ENCODE measurements at places on chromosomes 3 and 15.

GRCh38 chr3:13714251-13714916 is 165.5 kb downstream of the FBLN2 start:
- no peak for DNase-seq

DNA sequence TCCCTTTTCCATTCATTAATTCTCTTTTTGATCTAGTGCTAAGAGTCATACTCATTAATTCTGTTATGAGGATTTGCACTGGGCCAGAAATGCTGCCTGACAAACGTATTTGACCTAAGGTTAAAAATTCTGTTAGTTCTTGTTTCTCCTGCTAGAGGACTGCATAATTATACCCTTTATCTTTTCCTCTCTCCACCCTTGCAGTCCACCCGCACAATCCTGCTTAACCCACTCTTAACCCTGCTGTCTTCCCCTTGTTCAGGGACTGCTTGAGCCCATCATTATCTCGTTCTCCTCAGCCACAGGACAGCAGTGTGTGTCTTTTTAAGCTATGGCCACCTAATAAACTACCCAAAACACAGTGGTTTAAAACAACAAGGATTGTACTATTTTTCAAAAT is 31.1 kb upstream of the DYNC1LI1 start:
- DNase-seq, result no peak

DNA sequence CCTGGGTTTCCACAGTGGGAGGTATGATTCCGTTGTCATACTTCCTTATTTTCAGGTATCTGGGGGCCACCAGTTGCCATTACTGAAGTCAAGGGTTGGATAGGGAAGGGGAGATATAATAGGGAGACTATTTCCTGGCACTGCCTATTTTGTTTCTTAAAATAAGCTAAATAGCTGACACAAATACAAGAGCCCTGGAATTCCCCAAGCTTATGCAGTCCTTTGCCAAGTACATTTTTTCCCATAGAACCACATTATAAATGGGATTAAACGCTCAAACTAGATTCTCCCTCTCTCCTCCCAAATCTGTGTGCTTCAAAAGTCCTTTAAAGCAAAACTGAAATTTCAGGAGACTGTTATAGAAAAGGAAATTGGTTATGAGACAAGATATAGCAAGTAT is 68.7 kb downstream of the AP4E1 start:
- no peak for DNase-seq

GRCh38 chr3:38601956-38602550 is 47.4 kb downstream of the SCN5A start:
- no peak for DNase-seq

DNA sequence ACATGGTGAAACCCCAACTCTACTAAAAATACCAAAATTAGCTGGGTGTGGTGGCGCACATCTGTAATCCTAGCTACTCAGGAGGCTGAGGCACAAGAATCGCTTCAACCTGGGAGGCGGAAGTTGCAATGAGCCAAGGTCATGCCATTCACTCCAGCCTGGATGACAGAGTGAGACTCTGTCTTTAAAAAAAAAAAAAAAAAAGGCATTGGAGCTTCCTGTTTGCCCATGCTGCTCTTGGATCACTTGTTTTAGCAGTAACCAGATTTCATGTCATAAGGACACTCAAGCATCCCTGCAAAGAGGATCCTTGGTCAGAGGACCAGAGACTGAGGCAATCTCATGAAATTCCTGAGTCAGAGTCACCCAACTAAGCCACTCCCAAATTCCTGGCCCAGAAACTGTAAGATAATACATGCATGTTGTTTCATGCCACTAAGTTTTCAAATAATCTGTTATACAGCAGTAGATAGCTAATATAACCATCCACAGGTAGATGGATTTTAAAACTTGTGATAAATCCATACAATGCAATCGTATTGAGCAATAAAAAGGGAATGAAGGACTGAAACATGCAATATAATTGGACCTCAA is 82.0 kb upstream of the XXYLT1 start:
- DNase-seq, result no peak

GRCh38 chr3:118476885-118477618 is 557.6 kb downstream of the IGSF11 start:
- DNase-seq, result no peak
